ENCODE measurements at places on chromosomes 1 and 21.

GRCh38 chr1:203985676-203986075 lies 87.2 kb upstream of the SOX13 start:
- no peak for DNase-seq

DNA sequence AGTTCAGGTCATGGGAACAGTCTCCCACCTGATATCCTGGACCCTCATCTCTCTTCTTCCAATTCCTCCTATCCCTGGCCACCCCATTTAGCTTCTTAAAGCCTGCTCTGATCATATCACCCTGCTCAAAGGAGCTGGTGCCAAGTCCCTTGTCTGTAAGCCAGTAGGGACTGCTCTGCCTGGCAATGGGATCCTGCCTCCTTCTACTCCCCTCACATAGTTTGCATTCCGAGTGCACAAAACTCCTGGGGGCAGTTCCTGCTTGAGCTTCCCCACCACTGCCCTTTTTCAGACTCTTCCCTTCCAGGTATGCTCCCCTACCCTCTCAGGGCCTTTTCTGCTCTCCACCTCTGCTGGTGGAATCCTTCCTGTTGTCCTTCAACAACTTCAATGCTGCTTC lies 48.1 kb downstream of the NGF start:
- no peak for DNase-seq

DNA sequence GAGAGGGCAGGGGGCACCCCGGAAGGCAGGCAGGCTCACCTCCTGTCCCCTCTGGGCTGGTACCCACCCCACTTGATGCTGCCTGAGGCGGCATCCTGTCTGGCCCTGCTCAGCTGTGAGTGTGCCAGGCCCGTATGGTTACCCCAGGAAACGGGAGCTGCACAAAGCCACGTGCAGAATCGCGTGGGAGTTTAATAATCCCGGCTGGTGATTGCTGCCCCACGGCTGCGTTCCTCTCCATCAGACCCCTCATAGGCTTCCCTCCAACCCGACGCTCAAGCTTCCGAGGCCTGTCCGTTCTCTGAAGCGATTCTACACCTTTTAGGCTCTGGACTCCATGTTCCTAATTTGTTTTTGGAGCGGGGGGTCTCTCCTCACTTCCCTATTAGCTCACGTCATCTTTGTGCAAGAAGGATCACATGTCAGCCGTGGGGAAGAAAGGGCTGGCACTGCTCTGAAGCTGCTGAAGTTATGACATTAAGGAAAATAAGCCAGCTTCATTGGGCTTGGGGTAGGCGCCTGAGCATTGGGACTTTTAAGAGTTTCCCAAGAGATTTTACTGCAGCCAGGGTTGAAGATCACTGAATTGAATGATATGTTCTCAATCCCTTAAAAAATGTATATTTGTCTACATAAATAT lies 1.1 kb upstream of the B3GALT5 start:
- DNase-seq, result peak; percentile 27

DNA sequence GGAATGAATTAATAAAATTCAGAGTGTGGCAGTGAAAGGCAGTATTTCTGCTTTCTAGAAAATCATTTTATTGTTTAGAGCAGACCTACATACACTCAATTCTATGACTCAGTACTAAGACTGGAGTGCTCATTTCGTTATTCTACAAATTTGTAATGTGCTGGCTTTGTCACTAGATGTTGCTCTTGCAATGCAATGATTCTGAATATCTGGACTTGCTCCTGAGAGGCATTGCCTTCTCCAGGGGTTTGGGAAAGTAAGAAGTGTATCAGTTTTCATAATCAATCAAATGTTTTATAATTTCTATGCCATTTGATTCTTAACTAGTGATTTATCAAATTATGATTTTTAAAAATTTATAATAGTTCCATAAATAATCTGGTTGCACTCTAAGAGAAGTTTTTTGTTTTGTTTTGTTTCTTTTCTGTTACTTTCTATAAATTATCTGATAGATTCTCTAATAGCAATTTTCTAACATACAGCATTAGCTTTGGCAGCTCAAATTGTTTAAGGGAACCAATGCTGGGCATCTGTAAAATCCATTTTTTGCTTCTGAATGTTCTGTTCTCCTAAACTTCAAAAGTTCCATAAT lies 280.5 kb upstream of the SGIP1 start:
- peak; percentile 79 for DNase-seq

- no peak for DNase-seq
Observed at GRCh38 chr1:245953876-245954660, 553.0 kb downstream of the SMYD3 start.

GRCh38 chr1:84611796-84612195 lies 37.6 kb upstream of the CTBS start:
- DNase-seq, result peak; percentile 54
